ENCODE measurements at places on chromosomes 7 and 10. TPM values are rescaled to one million over a fixed set of nuclear protein-coding genes. Genes with fewer than 3 reads are reported as not detected.

The KLF14 gene
- total RNA-seq: not detected

The RAB19 gene
- not detected for total RNA-seq

The NACAD gene
- 0.72 TPM for total RNA-seq

The NUTM2E gene
- not detected for total RNA-seq

The VAX1 gene
- total RNA-seq: not detected

The KCNH2 gene
- not detected for total RNA-seq

The COBL gene
- total RNA-seq: under 0.01 TPM

Measured in osteoblast (primary cell).